ENCODE measurements at places on chromosomes 16 and 17. TPM values are rescaled to one million over a fixed set of nuclear protein-coding genes. Genes with fewer than 3 reads are reported as not detected.
A peak's percentile ranks its signal among the peaks of the same experiment; 100 is the strongest.

GRCh38 chr17:81403671-81404534 is 8.6 kb downstream of the BAHCC1 start:
- H3K27ac ChIP-seq: no peak overlapping the region
- peaks cover 59% of the 10 kb centered on the region for H3K27me3 ChIP-seq
- no peak overlapping the region for H3K4me3 ChIP-seq
- peaks cover 9% of the 10 kb centered on the region for H3K4me1 ChIP-seq

- H3K27ac ChIP-seq: peak overlapping the region; percentile 45
- H3K4me1 ChIP-seq: peaks cover 50% of the 10 kb centered on the region
- H3K4me3 ChIP-seq: peak overlapping the region; percentile 36
Measured at GRCh38 chr17:17126131-17127110, 79.7 kb downstream of the PLD6 start.

DNA sequence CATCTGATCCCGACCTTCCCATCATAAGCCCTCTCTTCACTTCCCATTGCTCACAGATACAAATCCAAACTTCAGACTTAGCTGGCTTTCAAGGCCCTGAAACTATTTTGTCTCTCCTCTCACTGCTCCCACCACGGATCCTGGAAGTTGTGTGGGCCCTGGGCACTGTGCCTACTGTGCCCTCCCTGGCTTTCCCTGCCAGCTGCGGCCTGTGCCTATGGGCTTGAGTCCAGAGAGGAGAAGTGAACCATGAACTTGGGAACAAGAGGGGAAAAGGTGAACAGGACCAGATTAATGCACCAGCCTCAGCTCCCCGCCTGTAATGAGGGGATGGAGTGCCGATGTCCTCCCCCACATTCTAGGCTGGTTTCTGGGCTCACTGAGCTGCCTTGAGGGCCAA is 18.9 kb upstream of the KCNJ12 start:
- DNase-seq: no peak
- H3K4me1 ChIP-seq: no peaks in the 10 kb centered on the region
- no peaks in the 10 kb centered on the region for H3K27me3 ChIP-seq
- no peak overlapping the region for H3K27ac ChIP-seq
- H3K36me3 ChIP-seq: no peaks in the 10 kb centered on the region

DNA sequence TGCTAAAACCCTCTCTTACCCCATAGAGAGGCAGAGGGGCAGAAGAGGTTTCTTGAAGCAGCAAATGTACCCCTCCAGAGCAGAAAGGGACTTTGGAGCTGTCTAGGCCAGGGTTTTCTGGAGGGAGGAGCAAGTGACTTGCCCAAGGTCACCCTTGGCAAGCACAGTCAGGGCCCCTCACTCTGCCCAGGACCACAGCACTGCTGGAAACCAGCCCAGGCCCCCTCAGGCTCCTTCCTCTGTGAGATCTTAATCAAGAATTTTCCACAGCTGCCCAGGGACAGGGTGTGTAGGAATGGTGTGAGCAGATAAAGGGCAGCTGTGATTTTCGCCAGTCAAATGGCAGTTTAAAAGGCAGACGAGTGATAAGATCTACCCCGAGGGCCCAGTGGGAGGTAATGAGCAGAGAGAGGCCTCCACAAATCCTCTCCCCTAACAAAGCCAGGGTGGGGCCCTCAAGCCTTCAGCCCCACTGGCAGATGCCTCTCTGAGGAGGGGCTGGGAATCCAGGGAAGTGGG is 3.9 kb upstream of the SLC12A3 start:
- no peak for DNase-seq
- H3K27me3 ChIP-seq: no peaks in the 10 kb centered on the region
- no peak overlapping the region for H3K27ac ChIP-seq
- H3K4me1 ChIP-seq: peaks cover 50% of the 10 kb centered on the region
- H3K36me3 ChIP-seq: no peaks in the 10 kb centered on the region
- peak overlapping the region; percentile 27 for H3K4me3 ChIP-seq

DNA sequence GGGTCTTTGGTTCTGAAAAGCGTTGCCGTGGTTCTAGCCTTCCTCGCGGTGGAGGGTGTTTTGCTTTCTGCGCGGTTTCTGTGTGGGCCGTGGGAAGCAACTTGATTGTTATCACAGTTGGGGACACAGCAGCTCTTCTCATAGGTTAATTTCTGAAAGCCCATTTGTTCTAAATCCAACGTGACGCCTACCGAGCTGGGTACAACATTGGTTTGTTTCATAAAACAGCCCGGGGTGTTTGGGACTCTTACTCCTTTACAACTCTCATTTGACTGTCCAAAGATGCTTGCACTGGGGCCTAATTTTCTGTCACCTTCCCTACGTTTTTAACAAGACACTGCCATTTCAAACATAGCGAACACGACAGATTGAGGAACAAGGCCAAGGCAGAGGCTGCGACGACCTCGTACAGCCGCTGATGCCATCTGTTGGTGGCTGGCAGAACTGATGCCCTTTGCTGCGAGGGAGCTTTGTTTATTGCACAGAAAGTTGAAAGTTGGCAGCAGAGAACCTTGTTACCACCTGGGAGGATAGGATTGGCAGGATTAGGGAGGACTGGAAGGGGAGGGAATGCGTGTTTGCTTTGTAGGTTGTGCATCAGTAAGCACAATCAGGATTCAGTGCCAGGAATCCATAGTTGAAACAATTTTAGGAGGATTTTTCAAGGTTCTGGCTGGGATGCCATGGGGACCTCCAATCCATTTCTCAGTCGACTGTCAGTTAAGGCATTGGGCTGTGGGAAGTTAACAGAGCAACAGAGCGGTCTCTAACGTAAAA is 98.3 kb downstream of the PITPNC1 start:
- no peaks in the 10 kb centered on the region for H3K27me3 ChIP-seq
- H3K27ac ChIP-seq: peak overlapping the region; percentile 48
- peaks cover 72% of the 10 kb centered on the region for H3K4me1 ChIP-seq
- DNase-seq: peak; percentile 87
- peak overlapping the region; percentile 53 for H3K4me3 ChIP-seq

DNA sequence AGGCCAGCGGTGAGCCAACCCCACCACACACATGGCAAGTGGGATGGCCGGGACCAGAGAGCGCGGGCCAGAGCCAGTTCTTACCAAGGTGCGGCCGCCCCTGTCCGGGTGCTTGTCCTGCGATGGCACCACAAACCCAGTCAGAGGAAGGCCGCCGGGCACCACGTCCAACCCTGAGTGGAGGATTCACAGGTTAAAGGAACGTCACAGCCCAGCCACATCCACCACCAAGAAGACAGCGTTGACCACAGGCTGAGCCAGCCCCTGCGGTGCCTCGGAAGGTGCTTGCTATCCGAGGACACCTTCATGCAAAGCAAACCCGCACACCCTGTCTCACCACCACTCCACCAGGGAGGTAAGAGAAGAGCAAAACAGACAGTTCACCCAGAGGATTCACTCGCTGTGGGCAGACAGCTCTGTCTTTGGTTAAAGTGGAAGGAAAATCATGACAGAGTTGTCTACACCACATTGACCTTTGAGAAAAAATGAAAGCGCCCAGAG is 15.8 kb downstream of the SLX4 start:
- no peaks in the 10 kb centered on the region for H3K4me1 ChIP-seq
- no peak overlapping the region for H3K4me3 ChIP-seq
- no peak for DNase-seq
- H3K36me3 ChIP-seq: no peaks in the 10 kb centered on the region

DNA sequence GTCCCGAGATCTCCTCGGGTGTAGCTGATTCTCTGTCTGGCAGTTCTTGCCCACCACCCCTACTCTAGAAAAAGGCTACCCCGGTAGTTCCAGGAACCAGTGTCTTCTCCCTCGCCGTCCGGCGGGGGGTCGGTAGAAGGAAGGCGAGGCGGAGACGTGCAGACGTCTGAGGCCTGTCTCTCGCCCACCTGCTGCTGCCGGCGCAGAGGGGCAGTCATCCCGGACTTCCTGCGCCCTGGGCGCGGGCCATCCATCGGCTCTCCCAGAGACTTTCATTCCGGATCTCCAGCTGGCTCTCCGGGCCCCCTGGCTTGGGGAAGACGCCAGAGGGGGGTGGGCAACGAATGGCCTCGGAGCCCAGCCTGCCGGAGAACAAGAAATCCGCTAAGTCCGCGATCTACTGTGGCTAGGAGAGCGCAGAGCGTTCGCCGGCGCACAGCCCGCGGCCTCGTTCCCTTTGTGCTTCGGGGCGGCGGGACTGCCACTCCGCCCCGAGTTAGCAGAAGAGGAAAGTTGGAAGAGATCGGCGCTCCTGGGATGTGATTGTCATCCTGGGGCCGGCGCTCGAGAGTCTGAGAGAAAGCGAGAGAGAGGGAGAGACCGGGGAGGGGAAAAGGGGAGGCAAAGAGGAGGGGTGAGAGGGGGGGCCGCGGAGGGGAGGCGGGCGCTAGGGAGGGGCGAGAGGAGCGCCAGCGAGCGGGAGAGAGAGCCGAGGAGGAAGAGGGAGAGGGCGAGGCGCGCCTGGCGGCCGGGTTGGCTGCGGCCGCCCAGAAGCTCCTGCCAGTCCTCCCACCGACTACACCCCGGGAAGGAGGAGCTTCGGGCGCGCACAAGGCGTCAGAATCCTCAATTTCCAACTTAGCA is at the start of gene IRX5:
TSS of gene IRX5 (plus strand) at position 861 of the 864 bp plus-strand sequence. CDS start 334 bp downstream, outside the sequence.
- DNase-seq: no peak
- peaks cover 18% of the 10 kb centered on the region for H3K4me1 ChIP-seq
- H3K27me3 ChIP-seq: peaks cover 53% of the 10 kb centered on the region

- no peak overlapping the region for H3K27ac ChIP-seq
- H3K4me3 ChIP-seq: no peak overlapping the region
- no peaks in the 10 kb centered on the region for H3K4me1 ChIP-seq
Measured at GRCh38 chr16:56348168-56349085, 76.9 kb downstream of the AMFR start.

GRCh38 chr17:59439741-59440211 is 108.3 kb downstream of the YPEL2 start:
- H3K4me1 ChIP-seq: peaks cover 19% of the 10 kb centered on the region
- H3K36me3 ChIP-seq: no peaks in the 10 kb centered on the region
- no peak overlapping the region for H3K4me3 ChIP-seq
- H3K27me3 ChIP-seq: no peaks in the 10 kb centered on the region

DNA sequence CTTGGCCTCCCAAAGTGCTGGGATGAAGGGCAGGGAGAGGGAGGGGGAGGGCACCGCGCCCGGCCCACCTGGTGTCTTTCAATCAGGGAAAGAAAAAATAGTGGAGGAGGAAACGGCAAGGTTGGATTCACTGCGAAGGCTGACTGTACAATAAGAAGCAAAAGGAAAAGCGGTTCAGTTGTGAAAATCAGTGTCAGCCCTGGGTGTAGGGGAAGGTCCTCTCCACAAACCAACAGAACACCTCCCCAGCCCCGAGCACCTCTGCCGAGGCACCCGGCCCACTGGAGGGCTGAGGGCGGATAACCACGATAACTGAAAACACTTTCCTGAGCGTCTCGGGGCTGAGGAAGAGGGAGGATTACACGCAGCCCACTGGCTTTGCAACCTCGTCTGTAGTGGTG is 1.4 kb upstream of the SPG7 start:
- H3K4me1 ChIP-seq: peaks cover 38% of the 10 kb centered on the region
- peak overlapping the region; percentile 81 for H3K4me3 ChIP-seq
- H3K27ac ChIP-seq: peak overlapping the region; percentile 89
- peaks cover 14% of the 10 kb centered on the region for H3K36me3 ChIP-seq
- H3K27me3 ChIP-seq: no peaks in the 10 kb centered on the region
- peak; percentile 32 for DNase-seq

- peak; percentile 59 for DNase-seq
- peaks cover 11% of the 10 kb centered on the region for H3K4me1 ChIP-seq
- peak overlapping the region; percentile 51 for H3K27ac ChIP-seq
- peak overlapping the region; percentile 68 for H3K4me3 ChIP-seq
- no peaks in the 10 kb centered on the region for H3K36me3 ChIP-seq
Measured at GRCh38 chr16:2339521-2340484, 725 bp downstream of the ABCA3 start.

DNA sequence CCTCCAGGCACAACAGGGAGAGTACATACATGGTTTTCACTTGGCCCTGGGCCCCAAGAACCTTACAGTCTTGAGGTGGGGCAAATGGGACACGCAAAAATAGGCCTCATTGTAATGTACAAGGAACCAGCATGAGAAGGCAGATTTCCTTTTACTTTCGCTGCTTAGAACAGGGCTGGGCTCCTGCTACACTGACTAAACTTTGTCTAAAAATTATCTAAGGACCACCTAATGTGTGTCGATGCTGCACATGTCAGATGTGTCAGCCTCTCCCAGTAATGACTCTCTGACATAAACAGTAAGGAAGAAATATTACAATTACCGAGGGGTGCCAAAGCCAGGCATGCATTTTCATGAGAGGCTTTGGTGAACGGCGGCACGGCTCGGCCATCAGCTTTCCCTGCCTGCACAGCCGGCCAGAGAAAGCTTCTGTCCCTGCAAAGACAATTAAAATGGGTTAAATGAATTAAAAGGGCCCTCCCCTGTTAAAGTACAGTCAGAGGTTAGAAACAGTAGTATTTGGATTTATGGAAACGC is 224.2 kb upstream of the IRX3 start:
- H3K27me3 ChIP-seq: no peaks in the 10 kb centered on the region
- no peaks in the 10 kb centered on the region for H3K36me3 ChIP-seq
- no peak overlapping the region for H3K27ac ChIP-seq
- no peak overlapping the region for H3K4me3 ChIP-seq

GRCh38 chr16:19284207-19284606 is 1.3 kb upstream of the CLEC19A start:
- H3K27me3 ChIP-seq: no peaks in the 10 kb centered on the region
- H3K36me3 ChIP-seq: no peaks in the 10 kb centered on the region
- no peak overlapping the region for H3K4me3 ChIP-seq
- no peak overlapping the region for H3K27ac ChIP-seq
- H3K4me1 ChIP-seq: no peaks in the 10 kb centered on the region

The GNG13 gene
- not detected for total RNA-seq

GRCh38 chr17:33267851-33268548 is 25.1 kb downstream of the ASIC2 start:
- no peak for DNase-seq
- H3K4me1 ChIP-seq: no peaks in the 10 kb centered on the region
- H3K36me3 ChIP-seq: no peaks in the 10 kb centered on the region
- H3K27me3 ChIP-seq: no peaks in the 10 kb centered on the region
- H3K27ac ChIP-seq: no peak overlapping the region
- H3K4me3 ChIP-seq: no peak overlapping the region

DNA sequence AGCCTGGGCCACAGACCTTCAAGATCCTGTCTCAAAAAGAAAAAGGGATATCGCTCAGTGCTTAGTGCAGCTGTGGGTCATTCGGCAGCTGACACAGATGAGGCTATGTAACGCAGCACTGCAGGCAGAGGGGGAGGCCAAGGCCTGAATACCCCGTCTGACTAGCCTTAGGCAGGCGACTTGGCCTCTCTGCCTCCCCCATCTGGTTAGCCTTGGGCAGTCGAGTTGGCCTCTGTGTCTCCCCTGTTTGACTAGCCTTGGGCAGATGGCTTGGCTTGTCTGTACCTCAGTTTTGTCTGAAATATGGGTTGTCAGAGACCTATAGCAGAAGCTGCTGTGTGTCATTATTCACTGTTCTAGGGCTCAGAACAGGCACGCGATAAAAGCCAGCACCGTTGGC is 10.0 kb downstream of the SPATA33 start:
- no peak overlapping the region for H3K4me3 ChIP-seq
- H3K27ac ChIP-seq: no peak overlapping the region
- peaks cover 5% of the 10 kb centered on the region for H3K4me1 ChIP-seq
- no peak for DNase-seq
- no peaks in the 10 kb centered on the region for H3K36me3 ChIP-seq
- H3K27me3 ChIP-seq: no peaks in the 10 kb centered on the region
